Kidney epithelial cell (primary cell): ENCODE measurements at places on chromosomes 6 and 20. TPM values are rescaled to one million over a fixed set of nuclear protein-coding genes. Genes with fewer than 3 reads are reported as not detected.
A peak's percentile ranks its signal among the peaks of the same experiment; 100 is the strongest.

Gene MACROD2
- total RNA-seq = 0.79 and 7.9 TPM in 2 replicates

Gene KCNK17
- not detected in 2 replicates for total RNA-seq

Gene CLVS2
- 0.04 and 0.07 TPM in 2 replicates for total RNA-seq

Gene TMEM200A
- 17.1 and 20.0 TPM in 2 replicates for total RNA-seq

- DNase-seq = no peak
These were observed 47.4 kb downstream of the TPD52L1 start for GRCh38 chr6:125200941-125201340.

GRCh38 chr6:17341117-17341805, 52.1 kb upstream of the CAP2 start:
- no peak for DNase-seq

DNA sequence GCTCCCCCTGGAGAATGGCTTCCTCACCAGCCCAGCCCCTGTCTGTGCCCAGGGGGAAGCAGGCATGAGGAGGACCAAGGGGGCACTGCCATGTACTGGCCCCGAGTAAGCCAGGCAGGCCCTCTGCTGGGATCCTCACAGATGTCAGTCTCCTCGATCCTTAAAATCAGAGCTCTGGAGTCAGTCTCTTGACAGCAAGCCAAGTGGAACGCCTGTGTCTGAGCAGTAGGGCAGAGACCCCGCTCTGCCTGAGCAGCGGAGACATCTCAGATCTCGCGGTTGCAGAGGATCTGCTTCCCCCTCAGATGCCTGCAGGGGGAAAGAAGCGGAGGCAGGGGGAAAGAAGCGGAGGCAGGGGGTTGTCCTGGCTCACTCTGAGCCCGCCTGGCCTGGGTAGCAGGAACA, 92.6 kb downstream of the SNX5 start:
- no peak for DNase-seq

GRCh38 chr6:170554013-170554795, at the start of gene TBP:
TBP (plus strand) TSS chr6:170554369; CDS start chr6:170557030, 2,661 bp downstream.
- DNase-seq = peak; percentile 98

GRCh38 chr6:16146028-16146427, 17.1 kb downstream of the MYLIP start:
- DNase-seq = no peak

DNA sequence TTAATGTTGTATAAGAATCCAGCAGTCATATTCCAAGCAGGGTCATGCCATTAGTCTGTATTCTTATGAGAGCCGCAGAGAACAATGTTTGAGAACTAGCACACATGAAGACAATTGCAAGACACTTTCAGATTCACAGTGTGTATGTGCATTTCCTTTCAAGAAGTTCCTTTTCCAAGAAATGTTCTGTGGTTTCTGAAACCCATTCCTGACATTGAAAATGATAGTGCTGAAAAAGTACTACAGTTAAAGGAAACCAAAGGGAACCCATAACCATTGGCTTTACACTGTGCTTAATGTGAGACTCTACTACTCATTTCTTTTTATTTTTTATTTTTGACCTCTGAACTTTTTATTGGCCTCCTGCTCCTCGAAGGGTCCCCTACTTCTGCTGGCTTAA, 4.2 kb upstream of the CALHM6 start:
- DNase-seq = no peak

DNA sequence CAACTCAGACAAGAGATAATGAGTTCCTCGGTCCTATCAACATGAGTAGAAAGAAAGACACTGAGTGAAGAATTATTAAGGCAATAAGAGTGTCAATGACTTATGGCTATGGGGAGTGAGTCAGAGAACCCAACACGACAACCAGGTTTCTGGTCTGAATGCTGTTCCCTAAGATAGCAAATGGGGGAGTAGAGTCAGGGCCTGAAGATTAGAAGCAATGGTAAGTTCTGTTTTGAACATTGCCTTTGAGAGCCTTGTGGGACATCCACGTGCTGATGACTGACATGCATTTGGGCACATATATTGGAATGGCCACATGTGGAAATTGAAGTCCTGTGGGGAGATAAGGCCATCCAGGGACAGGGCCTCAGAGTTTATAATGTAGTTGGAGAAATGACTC, 254.4 kb upstream of the TCF21 start:
- no peak for DNase-seq
